Stimulated activated CD8-positive, alpha-beta memory T cell treated with anti-CD3 and anti-CD28 coated beads, Interleukin-7, amount 100 ng/mL, for 1 hour (primary cell): ENCODE measurements at places on chromosomes 2 and 18.

DNA sequence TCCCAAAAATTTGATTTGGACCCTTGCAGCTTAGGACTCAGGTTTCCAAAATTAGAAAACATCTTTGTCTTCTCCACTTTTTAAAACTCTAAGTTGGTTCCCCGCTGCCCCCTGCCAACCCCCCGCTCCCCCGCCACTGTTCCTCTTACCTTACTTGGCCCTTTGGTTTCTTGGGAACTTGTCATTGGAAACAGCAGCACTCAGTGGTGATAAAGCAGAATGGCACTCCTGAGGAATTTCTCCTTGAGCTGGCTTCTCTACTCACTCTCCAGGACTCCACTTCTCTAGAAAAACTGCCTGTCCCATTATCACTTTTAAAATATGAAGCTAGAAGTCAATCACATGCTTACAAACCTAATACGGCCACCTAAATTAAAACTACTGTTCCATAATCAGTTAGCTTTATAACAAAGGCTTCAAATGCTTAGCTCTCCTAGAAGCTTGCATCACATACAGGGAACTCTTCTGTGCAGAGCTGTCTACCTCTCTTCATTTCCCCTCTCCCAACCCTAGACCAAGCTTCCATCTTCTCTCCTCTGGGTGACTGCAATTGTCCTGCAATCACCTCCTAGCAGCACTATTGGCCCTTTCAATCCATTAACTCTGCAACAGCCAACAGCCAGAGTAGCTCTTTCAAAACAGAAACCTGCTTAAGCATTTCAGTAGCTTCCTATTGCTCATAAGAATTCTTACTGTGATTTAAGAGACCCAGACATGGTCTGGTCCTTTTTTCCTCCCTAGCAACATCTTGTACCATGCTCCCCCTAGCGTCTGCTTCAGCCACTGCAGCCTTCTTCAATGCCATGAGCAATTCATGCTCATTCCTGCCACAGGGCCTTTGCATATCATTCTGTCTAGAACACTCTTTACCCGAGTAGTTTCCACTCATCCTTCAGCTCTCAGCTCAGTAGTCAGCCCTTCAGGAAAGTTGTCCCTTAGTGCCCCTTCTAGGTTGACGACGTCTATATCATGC lies 15.2 kb upstream of the PLEKHM3 start:
- no peak for DNase-seq

GRCh38 chr2:185628985-185629384 lies 109.6 kb upstream of the FSIP2 start:
- DNase-seq = no peak

DNA sequence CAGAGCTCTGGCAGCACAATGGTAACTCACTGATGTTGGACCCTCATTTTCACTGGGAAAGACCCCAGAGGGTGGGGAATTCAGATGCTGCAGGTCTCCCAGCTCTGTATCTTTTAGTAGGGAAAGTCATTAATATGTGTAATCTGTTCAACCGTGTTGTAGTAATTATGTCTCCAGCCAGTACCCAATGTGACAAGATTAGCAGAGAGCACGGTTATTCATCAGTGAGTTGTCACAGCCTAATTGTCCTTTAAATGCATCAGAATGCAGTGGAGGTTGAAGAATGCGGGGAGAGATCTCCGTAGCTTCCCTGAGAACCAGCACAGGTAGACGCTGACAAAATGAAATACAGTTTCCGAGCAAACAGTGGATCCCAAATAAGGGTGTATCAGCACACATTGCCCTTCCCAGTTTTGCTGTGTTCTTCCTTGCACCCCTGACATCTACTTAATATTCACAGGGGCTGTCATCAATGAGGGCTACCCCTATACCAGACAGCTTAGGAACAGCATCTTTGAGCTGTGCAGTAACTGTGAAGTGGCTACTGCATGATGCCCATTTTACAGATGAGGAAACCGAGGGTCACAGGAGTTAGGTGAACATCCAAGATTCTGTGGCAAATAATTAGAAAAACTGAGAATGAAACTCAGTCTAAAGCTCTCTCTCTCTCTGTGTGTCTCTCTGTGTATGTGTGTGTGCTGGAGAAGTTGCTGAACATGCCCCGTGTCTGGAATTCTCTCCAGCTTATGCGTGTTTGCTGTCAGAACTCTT lies 430.4 kb upstream of the HS6ST1 start:
- DNase-seq = no peak

DNA sequence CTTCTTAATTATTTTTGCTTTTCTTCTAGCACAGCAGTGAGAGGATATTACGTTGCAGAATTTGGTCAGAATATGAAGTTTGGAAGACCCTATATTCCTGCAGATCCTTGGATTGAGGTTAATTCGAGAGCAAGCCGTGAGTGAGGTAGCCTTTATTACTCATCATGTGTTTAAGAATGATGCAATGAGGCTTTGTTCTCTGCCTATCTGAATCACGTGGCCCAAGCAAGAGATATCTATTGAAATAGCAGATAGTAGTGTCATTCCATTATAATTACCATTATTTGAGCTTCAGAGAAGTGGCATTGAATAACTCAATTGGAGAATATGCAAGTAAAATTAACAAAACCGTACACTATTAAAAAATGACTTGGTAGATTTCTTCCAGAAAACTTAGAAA lies 641.1 kb downstream of the TMEM182 start:
- DNase-seq = no peak

DNA sequence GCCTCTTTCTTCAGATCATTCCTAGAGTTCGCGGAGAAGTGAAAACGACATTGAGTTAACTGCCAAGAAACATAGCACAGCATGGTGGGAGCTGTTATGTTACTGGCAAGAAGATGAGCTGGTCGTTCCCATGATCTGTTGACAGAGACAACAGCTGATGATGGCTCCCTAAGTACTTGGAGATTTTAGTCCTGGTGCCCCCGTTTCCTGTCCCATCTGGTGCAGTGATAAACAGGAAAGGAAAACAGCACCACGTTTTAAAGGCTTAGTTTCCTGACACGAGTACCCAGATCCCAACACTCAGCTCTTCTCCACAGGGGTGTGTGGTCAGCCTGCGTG lies 56.4 kb upstream of the KCNG2 start:
- no peak for DNase-seq

- no peak for DNase-seq
Observed at GRCh38 chr2:10880586-10881321, 31.0 kb upstream of the KCNF1 start.

DNA sequence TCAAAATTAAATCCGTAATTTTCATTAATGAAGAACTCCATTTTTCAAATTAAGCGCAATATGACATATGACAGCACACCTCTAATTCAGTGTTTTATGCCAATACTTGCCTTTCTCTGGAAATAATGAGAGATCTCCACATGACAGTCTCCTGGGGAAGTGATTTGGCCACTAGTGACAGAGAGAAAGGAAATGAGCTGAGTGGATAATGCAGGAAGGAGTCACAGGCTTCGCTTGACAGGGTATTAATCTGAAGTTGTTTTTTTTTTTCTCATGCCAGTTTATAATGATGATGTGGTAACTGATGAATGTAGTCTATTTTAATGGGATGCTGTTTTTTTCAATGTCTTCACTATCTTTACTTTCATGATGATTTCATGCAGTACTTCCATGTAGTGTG lies 1079.4 kb upstream of the GYPC start:
- DNase-seq = no peak

- DNase-seq = no peak
Observed at GRCh38 chr2:98936353-98937351, 627 bp upstream of the CRACDL start.

DNA sequence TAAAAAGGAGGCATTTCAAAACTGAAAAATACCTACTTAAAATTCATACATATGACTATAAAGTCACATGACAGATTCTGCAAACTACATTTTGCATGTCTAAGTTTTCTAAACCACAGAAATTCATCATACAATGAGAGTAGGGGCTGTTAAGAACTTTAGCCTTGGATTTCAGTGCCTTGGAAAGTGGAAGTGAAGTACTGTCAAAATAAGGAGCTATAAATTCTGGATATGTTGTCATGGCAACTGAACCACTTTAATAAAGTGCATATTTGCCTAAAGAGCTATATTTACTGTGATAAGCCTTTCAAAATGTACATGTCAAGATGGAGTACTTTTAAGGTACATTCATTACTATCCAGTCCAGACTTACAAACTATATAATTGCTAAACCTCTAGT lies 227.1 kb downstream of the RAB3GAP1 start:
- DNase-seq = no peak

DNA sequence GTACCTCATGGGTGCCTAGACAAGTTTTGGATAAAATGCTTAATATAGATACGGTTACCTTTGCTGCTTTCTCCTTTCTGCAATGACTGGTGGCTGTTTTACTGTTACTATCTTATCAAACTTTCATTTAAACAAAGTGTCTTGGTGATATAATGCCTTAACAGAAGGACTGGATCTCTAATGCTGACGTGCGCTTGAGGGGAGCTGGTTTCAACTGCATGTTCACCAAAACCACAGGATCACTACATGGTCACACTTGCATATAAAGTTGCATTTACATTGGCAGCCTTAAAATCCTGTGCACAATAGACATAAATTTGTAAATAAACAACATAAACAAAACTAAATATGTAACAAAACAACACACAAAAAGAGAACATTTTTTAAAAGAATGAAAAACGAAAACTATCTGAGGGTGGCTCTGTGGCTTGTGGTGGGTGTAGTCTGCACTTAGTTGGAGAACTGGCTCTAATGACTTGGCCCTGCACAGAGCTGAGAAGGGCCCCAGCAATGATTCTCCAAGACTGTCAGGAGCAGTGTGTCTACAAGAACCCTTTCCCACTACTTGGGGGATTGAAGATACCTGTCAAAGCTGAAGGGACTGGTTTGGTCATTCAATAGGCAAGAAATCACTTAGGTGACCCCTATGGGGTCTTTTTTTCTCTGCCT lies 135.5 kb downstream of the UXS1 start:
- DNase-seq = no peak

DNA sequence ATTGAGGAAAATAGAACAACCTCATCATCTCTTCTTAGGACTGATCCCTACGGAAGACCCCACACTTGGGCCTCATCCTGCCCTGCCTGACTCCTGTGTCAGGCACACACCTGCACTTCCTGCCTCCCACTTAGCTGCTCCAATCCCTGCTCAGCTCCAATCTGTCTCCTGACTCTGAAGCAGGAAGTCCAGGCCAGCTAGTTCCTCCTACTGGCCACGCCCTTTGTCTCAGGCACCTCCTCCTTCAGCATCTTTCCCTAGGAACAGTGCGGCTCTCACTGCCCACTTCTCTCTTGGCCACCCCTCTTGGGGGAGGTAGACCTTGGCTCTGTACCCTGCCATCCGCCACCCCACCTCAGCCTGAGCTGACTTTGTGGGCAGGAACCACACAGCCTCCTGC lies 135.8 kb downstream of the CELF4 start:
- DNase-seq = no peak

DNA sequence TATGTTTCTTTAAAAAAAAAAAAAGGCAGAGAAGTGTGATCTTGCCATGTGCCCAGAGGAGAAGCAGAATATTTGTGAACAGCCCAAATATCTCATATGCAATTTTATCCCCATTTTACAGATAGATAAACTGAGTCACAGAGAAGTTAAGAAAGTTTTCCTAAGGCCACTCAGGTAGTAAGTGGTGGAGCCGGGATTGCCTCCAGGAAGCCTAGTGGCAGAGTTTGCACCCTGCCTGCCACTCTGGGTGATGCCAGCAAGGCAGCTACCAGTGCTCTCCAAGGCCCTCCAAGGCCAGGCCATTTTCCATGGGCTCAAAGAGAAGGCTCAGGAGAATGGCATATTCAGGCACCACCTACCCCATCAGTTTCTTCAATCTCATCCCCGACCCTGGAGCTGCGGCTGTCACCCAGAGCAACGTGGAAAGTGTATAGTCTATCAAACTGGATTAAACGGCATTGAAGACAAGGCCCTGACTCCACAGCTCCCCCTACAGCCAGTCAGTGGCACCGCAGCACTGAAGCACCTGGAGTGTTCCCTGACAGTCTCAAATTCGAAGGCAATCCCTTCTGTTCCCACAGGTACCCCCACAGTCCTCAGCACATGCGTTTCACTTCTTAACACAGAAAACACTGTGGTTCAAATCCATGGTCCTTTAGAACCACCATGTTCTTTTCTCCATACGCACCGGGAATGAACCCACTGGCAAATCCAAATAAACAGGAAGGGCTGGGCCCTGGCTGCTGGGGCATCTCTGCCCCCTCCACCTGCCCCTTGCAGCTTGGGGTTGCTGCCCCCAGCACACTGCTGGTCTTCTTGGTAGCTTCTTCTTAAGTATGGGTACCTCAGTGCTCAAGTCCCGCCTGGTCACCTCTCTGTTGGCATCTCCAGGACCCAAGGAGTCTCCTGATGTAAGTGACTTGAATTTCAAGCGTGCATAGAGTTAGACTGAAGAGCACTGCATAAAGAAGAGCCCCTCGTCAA lies 175.3 kb downstream of the INHBB start:
- no peak for DNase-seq

GRCh38 chr18:2641638-2642037 lies 13.9 kb upstream of the SMCHD1 start:
- no peak for DNase-seq

- no peak for DNase-seq
Observed at GRCh38 chr18:3648200-3648599, 198.2 kb downstream of the TGIF1 start.

DNA sequence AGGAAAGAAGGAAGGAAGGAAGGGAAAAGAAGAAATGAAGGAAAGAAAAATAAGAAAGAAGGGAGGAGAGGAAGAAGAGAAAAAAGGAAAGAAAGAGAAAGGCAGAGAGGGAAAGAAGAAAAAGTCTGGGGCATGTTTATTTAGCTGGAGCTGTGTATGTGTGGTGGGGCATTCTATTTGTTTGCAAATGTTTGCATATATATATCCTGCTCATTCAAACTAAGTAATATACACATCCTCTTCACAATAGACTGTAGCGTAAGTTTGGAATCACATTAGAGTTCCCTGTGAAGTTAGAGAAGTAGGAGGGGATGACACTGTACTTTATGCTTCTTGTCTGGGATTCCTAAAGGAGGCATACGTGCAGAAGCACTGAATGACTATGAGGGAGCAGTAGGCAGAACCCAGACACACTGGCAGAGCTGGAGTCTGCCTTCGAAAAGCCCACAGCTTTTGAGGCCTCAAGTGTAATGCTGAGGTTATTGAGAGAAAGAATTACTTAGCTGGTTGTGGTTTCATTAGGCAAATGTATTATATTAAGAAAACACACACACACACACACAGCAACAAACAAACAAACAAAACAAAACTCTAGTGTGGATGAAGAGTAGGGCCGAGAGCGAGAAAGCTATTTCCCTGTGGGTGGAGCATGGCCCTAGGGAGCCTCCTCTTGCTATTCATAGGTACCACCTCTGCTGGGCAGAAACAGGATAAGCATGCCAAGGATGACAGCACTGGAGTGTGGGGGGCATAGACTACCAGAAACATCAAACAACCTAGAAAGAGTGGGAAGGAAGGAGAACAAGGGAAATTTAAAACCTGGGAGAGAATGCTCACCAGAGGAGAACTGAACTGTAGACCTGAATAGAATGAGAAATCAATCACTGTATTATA lies 905.1 kb upstream of the NXPH2 start:
- DNase-seq = no peak
